ENCODE measurements at places on chromosomes 5 and 9.

DNA sequence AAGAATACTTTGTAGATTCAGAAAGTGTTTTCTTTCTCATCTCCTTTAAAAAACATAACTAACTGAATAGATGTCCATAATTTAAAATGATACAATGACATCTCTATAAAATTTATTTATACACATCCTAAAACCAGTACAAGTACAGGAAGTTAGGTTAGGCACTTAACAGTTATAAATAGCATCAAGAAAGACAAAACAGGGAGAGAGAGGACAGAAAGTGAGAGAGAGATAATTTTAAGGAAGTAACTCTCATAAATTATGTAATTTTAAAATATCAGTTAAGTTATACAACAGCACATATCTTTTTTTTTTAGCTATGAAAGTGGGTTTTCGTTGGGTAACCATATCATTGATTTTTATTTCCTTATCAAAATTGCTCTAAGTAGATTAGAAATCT is 1068.6 kb downstream of the TAF11L14 start:
- no peak for DNase-seq

DNA sequence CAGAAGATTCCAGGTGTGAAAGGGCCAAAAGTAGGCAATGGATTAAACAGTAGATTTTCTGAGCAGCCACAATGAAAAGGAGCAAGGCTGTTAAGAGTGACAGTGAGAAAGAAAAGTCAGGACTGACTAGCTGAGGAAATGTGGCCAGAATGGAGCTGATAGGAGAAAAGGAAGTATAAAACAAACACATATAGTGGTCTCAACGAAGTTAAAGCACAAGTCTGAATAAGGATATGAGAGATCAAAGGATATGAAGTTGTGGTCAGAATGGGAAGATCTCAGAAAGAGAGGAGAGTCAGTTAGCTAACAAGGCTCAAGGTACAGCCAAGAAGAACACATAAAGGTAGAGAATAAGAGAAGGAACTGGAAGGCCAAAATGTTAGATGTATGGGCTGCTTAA is 39.9 kb downstream of the FNIP1 start:
- no peak for DNase-seq

- no peak for DNase-seq
These were observed 131.3 kb downstream of the MACIR start for GRCh38 chr5:103389846-103390245.

- no peak for DNase-seq
These were observed 441.6 kb upstream of the BRINP1 start for GRCh38 chr9:119810645-119811429.

DNA sequence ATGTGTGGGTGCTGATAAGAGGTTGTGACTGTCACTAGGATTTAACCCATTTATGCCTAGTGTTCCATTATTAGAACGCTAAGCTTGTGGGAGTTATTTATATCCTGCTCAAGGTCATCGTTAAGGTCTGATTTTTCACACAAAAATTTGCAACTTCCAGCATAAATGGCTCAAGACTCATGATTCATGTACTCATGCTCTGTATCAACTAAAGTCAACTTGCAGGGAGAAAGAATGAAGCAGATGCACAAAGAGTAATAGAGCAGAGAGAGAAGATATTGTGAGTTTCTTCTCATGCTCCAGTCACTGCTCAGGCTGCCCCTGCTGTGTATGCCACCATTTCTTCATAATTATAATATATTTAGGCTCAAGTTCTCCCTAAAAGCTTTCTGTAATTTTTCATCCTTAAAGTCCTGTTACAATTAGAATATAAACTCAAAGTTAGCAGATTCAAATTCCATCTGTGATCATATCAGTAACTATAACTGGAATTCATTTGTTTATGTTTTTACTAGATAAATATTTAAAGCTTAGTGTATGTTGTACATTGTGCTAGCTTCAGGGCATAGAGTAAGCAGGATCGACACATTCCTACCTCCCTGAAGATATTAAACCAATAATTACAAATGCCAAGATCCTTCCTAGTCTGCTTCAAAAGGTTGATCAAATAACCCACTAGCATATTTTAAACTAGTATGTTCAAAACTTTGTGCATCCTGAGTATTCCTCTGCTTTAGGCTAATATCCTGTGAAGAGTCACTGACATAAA is 136.7 kb downstream of the NUDT12 start:
- DNase-seq, result no peak

GRCh38 chr5:95565280-95565920 is 10.5 kb downstream of the ARSK start:
- no peak for DNase-seq

All from NCI-H1436 treated with DMSO at 0.1 percent for 48 hours (cell line).